Fibroblast of mammary gland (primary cell): ENCODE measurements at places on chromosomes 4 and X.

- DNase-seq: no peak
Measured at GRCh38 chrX:153812220-153812619, 17.8 kb downstream of the SSR4 start.

- no peak for DNase-seq
Measured at GRCh38 chr4:148054275-148054674, 322.4 kb downstream of the ARHGAP10 start.

GRCh38 chrX:43976205-43976604, 3.0 kb upstream of the NDP start:
- DNase-seq: no peak

- DNase-seq: no peak
Measured at GRCh38 chr4:32840461-32841189, 2120.5 kb downstream of the PCDH7 start.

DNA sequence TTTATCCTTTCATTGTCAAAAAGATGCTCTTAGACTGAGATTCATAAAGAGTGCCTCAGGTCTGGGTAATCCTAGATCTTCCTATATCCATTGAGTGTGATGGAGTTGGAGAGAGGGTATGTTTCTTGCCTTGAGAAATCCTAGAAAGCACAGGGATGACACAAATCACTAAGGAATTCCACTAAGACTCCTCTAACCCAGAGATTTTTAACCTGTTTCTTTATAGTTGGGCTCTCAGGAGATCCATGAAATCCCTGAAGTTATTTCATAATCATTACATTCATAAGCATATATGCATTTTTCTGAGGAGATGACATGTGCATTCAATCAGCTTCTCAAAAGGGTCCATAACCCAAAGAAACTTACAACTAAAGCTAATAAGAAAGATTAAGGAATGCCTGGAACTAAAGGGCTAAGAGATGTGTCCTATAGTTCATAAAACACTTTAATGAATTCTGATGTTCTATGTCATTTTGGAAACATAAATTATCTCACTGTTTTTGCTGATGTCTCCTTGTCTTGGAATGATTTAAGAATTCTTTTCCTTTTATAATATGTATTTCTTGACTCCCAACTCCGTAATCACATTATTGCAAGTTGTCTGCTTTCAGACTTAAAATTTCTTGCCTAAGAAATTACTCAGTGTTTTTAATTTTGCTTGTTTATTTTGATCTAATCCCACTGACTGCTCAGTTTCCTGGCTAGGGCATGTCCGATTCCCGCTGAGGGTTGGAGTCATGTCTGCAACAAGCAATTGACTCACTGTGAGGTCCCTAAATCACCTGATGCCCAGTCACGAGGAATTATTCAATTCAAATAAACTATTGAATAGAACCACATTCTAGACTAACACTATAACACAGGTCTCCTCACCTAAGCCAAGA, 2.8 kb upstream of the AMTN start:
- no peak for DNase-seq

DNA sequence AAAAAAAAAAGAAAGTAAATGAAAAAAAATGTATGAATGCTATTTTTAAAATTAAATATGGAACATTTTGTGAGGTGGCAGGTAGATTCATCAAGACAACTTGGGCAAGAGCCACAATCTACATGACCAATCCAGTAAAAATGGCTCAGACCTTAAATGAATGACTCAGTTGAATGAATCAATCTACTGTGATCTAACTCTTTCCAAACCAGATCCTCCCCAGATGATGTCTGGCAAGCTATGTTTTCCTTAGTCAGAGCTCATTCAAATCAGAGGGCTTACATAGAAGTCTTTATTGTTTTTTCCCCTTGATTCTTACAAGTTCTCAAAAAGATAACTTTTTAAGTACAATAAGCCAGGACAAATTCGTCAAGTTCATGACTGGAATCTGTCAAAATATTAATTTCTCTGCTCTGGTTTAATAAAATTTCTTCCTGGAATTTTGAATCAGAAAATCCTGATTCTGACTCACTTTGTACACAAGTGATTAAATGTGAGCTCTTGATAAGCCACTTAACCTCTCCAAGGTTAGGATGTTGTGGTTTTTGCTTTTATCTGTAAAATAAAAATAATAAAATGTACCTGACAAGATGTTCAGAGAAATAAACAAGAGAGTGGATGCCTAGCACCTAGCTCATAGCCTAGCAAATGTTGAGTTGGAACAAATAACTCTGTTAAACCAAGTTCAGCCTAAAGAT, 105.6 kb upstream of the SMIM31 start:
- peak; percentile 91 for DNase-seq

- DNase-seq: no peak
Measured at GRCh38 chrX:49257846-49258748, 6.4 kb downstream of the FOXP3 start.

GRCh38 chrX:12370497-12370986, 232.3 kb downstream of the FRMPD4 start:
- DNase-seq: peak; percentile 70
